Epithelial cell of prostate (primary cell): ENCODE measurements at places on chromosomes 4 and X.

GRCh38 chrX:17435476-17435875 is 60.5 kb downstream of the NHS start:
- DNase-seq = no peak

DNA sequence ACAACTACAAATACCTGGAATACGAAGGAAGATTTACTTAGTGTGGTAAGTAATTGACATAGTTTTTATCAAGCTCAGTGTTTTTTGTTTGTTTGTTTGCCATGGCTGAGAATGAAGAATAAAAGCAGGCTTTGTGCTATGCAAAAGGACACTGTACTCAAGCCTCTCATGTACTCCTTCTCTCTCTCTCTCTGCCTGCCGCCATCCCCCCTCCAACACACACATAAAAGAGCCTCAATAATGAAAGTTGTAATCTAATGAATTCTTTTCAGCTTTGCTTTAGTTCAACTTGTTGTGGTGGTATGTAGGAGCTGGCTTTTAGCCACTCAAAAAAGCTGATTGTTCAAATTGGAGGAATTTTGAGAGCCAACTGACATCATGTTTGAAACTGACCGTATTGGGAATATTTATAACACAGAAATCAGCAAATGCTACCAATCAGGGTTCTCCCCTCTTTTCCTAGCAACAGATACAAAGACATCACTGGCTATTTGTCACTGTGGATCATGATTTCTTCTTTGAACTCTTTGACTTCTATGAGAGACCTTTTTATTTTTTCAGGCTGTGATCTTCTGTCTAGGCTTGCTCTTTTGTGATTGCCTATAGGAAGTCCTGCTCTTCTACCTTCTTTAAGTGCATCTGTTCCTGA is 1148.8 kb downstream of the RAPGEF2 start:
- no peak for DNase-seq

DNA sequence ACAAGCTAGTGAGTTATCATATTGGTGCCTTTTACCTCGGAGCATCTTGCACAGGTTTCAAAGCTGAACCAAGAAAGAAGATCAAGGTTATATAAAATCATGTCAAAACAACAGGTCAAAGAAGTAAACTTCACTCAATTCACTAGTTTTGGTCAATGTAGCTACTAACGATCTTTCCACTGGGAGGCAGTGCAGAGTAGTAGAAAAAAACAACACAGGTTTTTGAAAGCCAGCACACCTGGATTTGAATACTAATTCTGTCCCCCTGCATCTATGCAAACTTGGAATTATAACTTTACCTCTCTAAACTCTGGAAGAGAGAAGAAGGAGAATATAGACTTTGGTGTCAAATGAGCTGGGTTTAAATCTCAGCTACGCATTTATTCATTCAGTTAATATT is 266.1 kb downstream of the GRIA3 start:
- DNase-seq = no peak

GRCh38 chrX:81308086-81308829 is 106.4 kb downstream of the SH3BGRL start:
- DNase-seq = no peak

DNA sequence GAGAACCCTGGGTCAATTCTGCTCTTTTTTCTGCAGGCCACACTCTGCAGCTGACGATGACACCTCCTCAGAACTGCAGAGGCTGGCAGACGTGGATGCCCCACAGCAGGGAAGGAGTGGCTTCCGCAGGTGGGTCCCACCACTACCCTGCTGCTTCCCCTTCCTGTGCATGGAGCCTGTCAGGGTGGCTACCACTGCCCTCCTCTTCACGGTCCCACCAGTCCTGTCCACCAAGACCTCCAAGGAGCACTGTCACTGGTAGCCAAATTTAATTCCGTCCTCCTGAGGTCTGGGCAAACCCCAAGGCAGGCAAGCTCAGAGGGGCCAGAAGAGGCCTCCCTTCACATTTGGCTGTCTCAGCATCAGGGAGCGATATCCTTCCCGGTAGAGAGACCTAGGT is 4.2 kb downstream of the CNGA2 start:
- DNase-seq = no peak

DNA sequence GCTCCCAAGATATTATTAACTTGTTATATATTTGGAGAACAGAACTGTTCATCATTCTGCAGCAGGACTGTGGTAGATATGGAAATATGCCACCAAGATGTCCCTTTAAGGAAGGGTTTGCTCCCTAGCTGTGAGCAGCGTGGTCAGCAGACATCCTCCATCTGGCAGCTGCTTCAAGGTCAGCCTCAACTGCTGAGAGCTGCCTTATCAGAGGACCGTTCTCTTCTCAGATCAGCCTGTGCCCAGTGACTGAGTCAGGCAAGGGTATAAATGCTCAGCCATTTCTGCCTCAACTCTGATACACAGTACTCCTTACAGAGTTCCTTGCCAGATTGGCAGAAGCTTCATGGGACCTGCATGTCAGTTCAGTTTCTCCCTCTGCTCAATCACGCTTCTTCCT is 63.4 kb upstream of the MAGEB2 start:
- DNase-seq = no peak

DNA sequence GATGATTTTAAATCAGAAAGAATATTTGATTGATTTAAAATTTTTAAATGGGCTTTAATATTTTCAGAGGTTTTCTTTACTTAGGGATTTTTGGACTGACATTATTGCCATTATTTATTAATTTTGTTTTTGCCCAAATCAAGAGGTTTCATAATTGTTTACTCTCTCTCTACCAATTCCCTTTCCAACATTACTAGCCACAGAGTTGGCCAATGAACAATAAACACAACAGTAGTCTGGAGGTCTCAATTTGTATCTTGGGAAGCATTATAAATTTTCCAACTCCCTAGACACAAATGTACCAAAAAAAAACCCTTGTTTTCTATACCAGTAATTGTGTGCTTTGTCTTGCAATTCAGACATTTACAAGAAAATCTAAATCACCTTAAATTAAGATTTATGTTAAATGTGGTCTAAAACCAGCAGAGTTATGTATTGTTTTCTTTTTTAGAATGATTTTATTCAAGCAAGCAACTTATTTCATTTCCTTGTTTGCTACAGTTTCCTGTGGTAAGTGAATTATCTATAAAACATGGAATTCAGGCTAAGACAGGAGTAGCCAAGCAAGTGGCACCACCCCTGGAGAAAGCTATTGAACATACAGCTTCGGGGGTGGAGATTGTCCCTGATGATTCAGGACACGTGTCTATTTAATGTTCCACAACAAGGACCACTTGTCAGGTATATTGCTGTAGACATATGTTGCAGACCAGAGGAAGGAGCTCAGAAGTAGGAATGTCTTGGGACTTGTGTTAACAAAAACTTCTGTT is 622 bp downstream of the KLKB1 start:
- DNase-seq = no peak

DNA sequence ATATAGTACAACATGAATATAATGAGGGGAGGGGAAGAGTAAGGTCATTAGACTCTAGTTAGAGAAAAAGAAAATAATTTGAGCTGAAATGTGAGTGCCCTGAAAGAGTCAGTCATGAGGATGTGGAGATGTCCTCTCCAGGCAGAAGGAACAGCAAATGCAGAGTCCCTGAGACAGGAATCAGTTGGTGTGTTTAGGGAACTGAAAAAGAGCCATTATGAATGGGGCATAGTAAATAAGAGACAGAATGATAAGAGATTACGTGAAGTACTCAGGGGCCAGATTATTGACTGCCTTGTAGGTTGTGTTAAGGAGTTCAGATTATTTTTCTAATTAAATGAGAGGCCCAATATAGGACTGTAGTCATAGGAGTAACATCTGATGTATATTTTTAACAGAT is 147.0 kb downstream of the PDLIM5 start:
- DNase-seq = no peak
